Neural progenitor cell (in vitro differentiated cells): ENCODE measurements at places on chromosomes 3 and 15. TPM values are rescaled to one million over a fixed set of nuclear protein-coding genes. Genes with fewer than 3 reads are reported as not detected.

- H3K4me3 ChIP-seq: no peak overlapping the region
- H3K27ac ChIP-seq: no peak overlapping the region
- no peaks in the 10 kb centered on the region for H3K36me3 ChIP-seq
Measured at GRCh38 chr3:49237344-49237743, 39.7 kb downstream of the C3orf62 start.

DNA sequence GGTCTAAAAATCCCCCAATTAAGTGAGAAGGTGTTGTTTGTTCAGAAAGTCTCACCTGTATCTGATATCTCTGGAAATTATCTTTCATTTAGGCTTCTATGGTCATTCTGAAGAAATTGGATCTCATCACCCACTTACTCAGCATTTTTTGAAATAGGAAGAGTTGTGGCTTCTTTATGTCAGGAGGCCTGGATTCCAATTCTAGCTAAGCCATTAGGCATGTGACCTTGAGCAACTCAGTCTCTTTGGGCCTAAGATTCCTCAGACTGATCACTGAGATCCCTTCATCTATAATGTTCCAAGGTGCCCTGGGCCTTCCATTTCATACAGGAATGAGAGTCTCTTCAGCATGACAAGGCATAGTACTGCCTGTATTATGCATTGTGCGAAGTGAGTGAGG is 70.3 kb downstream of the ARHGEF26 start:
- H3K36me3 ChIP-seq: peaks cover 4% of the 10 kb centered on the region
- no peak overlapping the region for H3K4me3 ChIP-seq
- no peaks in the 10 kb centered on the region for H3K27me3 ChIP-seq
- no peaks in the 10 kb centered on the region for H3K4me1 ChIP-seq
- no peak for DNase-seq

- no peak for DNase-seq
- H3K27me3 ChIP-seq: no peaks in the 10 kb centered on the region
- peaks cover 12% of the 10 kb centered on the region for H3K4me1 ChIP-seq
- no peak overlapping the region for H3K27ac ChIP-seq
- H3K36me3 ChIP-seq: no peaks in the 10 kb centered on the region
- no peak overlapping the region for H3K4me3 ChIP-seq
Measured at GRCh38 chr3:11539677-11540076, 104.0 kb downstream of the VGLL4 start.

GRCh38 chr3:31906182-31906581 is 74.9 kb downstream of the OSBPL10 start:
- no peak overlapping the region for H3K27ac ChIP-seq
- H3K4me1 ChIP-seq: peaks cover 13% of the 10 kb centered on the region
- no peak overlapping the region for H3K4me3 ChIP-seq

DNA sequence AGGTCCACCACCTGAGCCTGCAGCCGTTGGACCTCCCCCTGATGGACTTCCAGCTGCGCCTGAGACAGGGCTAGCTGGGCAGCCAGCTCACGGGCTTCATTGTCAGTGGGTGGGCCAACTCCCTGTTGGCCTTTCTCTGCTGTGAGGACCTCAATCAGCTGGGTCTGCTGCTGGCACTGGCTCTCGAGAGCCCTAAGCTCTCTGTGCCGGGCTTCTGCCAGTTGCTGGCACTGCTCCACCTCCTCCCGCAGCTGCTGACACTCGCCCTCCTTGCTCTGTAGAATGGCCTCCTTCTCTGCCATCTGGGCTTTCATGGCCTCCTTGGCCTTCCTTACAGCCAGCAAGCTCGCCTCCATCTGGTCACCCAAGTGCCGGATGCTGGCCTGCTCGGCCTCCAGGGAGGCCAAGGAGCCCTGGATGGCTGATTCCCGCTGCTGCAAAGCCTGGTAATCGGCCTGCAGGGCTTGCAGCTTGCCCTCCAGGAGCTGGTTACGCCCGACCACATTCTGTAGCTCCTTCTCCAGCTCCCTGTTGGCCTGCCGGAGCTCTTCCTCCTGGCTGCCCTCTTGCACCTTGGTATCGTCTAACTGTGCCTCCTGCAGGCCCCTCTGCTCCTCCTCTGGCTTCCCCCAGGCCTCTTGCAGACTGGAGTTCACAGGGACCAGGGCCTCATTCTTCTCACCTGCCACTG is 23.8 kb downstream of the CXCR6 start:
- H3K4me1 ChIP-seq: no peaks in the 10 kb centered on the region
- no peaks in the 10 kb centered on the region for H3K36me3 ChIP-seq
- H3K4me3 ChIP-seq: no peak overlapping the region
- DNase-seq: no peak
- no peak overlapping the region for H3K27ac ChIP-seq

GRCh38 chr3:113255854-113256615 is 44.7 kb downstream of the BOC start:
- no peak for DNase-seq
- H3K4me3 ChIP-seq: no peak overlapping the region
- H3K4me1 ChIP-seq: peaks cover 37% of the 10 kb centered on the region
- peaks cover 7% of the 10 kb centered on the region for H3K36me3 ChIP-seq
- H3K27me3 ChIP-seq: no peaks in the 10 kb centered on the region
- H3K27ac ChIP-seq: no peak overlapping the region

DNA sequence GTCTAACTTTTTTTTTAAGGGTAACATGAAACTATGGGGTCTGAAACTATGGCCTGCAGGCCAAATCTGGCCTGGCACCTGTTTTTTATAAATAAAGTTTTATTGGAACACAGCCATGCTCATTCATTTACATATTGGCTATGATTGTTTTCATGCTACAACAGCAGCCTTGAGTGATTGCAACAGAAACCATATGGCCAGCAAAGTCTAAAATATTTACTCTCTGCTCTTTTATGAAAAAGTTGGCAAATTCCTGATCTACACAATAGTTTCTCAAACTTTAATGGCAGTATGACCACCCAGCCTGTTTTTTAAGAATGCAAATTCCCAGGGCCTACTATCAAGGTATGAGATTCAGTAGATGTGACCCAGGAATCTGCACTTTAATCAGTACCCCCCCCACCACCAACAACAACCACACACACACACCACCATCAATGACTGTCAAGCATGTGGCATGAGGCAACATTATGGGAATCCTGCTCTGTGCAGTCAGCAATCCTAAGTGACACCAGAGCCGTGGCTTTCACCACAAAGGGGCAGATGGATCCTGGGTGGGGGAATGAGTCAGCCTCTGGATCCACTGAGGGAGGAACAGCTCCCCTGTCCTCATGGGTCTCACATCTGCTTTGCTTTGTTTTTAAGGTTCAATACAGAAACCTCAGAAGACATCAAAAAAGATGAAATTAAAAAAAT is 142.8 kb downstream of the NTRK3 start:
- no peaks in the 10 kb centered on the region for H3K36me3 ChIP-seq
- no peak overlapping the region for H3K27ac ChIP-seq
- no peak for DNase-seq
- H3K27me3 ChIP-seq: no peaks in the 10 kb centered on the region

- H3K4me3 ChIP-seq: no peak overlapping the region
- no peaks in the 10 kb centered on the region for H3K27me3 ChIP-seq
- DNase-seq: no peak
- no peaks in the 10 kb centered on the region for H3K4me1 ChIP-seq
Measured at GRCh38 chr3:71120012-71120411, 463.5 kb downstream of the FOXP1 start.

- DNase-seq: no peak
- H3K36me3 ChIP-seq: no peaks in the 10 kb centered on the region
- H3K4me1 ChIP-seq: no peaks in the 10 kb centered on the region
Measured at GRCh38 chr15:50977162-50977561, 68.7 kb downstream of the AP4E1 start.

DNA sequence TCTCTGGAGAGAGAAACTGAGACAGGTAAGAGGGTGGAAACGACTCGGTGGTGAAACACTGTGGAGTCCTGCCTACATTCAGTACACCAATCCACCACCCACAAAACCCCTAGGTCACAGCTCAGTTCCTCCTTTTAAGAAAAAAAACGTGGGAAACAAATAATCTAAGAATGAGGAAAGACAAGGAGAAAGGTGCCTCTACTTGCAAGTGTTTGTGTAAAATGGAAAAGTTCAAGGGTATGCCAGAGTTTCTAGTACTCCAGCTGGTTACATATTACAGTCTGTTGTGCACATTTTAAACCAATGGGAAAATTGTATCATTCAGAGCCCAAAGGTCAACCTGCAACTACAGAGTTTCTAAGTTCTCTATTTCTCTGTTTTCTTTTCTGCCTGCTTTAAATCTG is 32.2 kb downstream of the HGD start:
- H3K36me3 ChIP-seq: no peaks in the 10 kb centered on the region
- H3K27ac ChIP-seq: no peak overlapping the region
- no peak overlapping the region for H3K4me3 ChIP-seq
- peaks cover 3% of the 10 kb centered on the region for H3K4me1 ChIP-seq
- H3K27me3 ChIP-seq: no peaks in the 10 kb centered on the region

DNA sequence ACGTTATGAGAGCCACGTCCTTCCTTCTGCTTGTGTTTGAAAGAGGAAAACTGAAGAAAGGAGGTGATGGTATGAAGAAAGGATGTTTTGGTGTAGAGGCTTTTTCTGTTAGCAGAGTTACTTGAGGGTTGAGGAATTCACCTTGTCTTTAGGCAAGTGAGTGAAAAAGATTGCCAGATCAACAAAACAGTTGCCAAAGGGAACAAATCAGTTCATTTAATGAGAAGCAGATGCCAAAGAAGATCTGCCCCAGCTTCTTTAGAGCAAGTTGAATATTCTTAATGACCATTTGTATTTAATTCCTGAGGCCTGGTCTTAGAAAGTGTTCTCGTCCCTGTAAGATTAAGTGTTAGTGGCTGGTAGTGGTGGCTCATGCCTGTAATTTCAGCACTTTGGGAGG is 2.6 kb downstream of the CHCHD6 start:
- no peaks in the 10 kb centered on the region for H3K4me1 ChIP-seq
- no peak overlapping the region for H3K4me3 ChIP-seq
- H3K36me3 ChIP-seq: no peaks in the 10 kb centered on the region

DNA sequence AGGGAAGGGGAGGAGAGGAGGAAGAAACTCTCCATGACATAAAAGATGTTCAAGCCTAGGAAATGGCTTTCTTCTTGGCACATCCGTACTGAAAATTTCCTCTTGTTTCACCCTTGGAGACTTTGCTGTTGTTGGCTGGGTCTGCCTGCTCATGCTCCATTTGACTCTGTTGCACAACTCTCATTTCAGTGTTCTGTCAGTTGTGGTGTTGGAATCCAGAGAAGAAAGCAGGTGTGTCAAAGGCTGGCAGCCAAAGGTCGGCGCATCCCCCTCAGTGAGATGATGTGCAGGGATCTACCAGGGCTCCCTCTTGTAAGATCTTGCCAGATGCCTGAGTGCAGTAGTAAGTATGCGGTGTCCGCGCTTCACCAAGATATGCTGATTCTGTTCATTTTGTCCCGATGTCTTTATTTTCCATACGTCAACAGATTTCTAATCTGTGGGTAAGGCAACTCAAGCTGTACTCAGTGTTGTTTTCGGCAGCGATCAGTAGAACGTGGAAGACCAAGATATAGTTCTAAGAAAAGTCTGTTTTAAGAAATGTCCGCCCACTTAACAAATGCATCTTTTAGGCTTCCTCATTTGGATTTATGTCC is 265.2 kb upstream of the GOLGA6L4 start:
- no peaks in the 10 kb centered on the region for H3K36me3 ChIP-seq
- no peak overlapping the region for H3K27ac ChIP-seq

- no peaks in the 10 kb centered on the region for H3K4me1 ChIP-seq
- H3K36me3 ChIP-seq: no peaks in the 10 kb centered on the region
- no peaks in the 10 kb centered on the region for H3K27me3 ChIP-seq
Measured at GRCh38 chr15:62099094-62099601, 32.4 kb downstream of the C2CD4A start.

- H3K27ac ChIP-seq: no peak overlapping the region
- no peaks in the 10 kb centered on the region for H3K4me1 ChIP-seq
- H3K36me3 ChIP-seq: no peaks in the 10 kb centered on the region
- H3K27me3 ChIP-seq: no peaks in the 10 kb centered on the region
- no peak overlapping the region for H3K4me3 ChIP-seq
- no peak for DNase-seq
Measured at GRCh38 chr3:121405631-121406030, 140.2 kb downstream of the POLQ start.

- H3K4me3 ChIP-seq: no peak overlapping the region
- H3K27ac ChIP-seq: no peak overlapping the region
- H3K27me3 ChIP-seq: no peaks in the 10 kb centered on the region
Measured at GRCh38 chr3:31213869-31214486, 318.7 kb upstream of the STT3B start.

DNA sequence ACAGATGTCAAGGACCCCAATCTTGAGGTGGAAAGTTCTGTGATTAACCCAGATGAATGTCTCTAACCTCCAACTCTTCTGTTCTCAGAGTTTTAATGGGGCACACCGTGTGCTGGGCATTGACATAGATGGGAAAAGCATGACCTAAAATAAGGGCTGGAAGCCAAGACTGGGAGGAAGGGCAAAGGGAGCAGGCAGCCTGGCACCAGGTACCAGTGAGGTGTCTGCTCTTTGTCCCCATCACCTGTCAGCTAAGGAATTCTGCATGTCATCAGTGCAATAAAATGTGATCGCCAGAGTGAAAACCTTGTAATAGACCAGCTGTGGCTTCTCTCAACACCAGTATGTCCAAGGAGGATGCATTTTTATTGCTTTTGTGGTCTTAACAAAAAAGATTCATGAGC is 143.5 kb upstream of the TPM1 start:
- H3K36me3 ChIP-seq: no peaks in the 10 kb centered on the region
- H3K4me3 ChIP-seq: no peak overlapping the region
- DNase-seq: no peak
- no peaks in the 10 kb centered on the region for H3K27me3 ChIP-seq
- no peak overlapping the region for H3K27ac ChIP-seq
- peaks cover 64% of the 10 kb centered on the region for H3K4me1 ChIP-seq

DNA sequence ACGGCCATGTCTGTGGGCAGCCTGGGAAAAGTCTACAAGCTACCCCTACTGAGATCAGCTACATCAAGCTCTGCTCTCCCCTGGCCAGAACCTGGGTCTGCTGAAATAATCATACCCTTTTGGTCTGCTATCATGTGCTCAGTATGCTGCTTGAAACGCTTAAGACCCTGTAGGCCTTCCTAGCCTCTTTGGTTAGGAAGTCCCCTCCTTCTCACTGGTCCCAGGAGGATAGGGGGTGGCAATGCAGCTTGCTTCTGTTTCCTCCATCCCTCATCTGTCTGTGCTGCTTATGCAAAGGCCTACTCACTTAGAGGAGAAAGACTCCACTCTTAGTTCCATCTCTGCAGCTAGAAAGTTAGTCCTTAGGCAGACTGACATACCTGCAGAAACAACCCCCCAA is 118.2 kb upstream of the RASGRP1 start:
- no peaks in the 10 kb centered on the region for H3K36me3 ChIP-seq
- DNase-seq: no peak
- no peak overlapping the region for H3K27ac ChIP-seq
- no peaks in the 10 kb centered on the region for H3K27me3 ChIP-seq
- peaks cover 5% of the 10 kb centered on the region for H3K4me1 ChIP-seq

GRCh38 chr15:89845305-89845893 is 30.7 kb upstream of the ANPEP start:
- H3K27ac ChIP-seq: no peak overlapping the region
- no peaks in the 10 kb centered on the region for H3K36me3 ChIP-seq
- no peaks in the 10 kb centered on the region for H3K27me3 ChIP-seq

GRCh38 chr15:75031848-75032247 is 8.5 kb downstream of the PPCDC start:
- no peaks in the 10 kb centered on the region for H3K27me3 ChIP-seq
- H3K27ac ChIP-seq: no peak overlapping the region
- H3K36me3 ChIP-seq: no peaks in the 10 kb centered on the region
- H3K4me1 ChIP-seq: peaks cover 6% of the 10 kb centered on the region
- DNase-seq: no peak

GRCh38 chr3:59247402-59247841 is 197.6 kb upstream of the CFAP20DC start:
- peaks cover 24% of the 10 kb centered on the region for H3K4me1 ChIP-seq
- H3K4me3 ChIP-seq: no peak overlapping the region
- no peak overlapping the region for H3K27ac ChIP-seq

The ANKRD63 gene
- total RNA-seq: not detected in 2 replicates

The NOP10 gene
- total RNA-seq: 123 and 151 TPM in 2 replicates

The FAM107A gene
- total RNA-seq: 0.11 and 0.71 TPM in 2 replicates

The NAALADL2 gene
- 7.3 and 11.5 TPM in 2 replicates for total RNA-seq

The WDR93 gene
- total RNA-seq: 0.51 and 0.62 TPM in 2 replicates

The ZPLD1 gene
- total RNA-seq: 0.28 and 0.31 TPM in 2 replicates

The CHRNA3 gene
- total RNA-seq: 0.84 and 1.6 TPM in 2 replicates

The IL17RD gene
- 26.1 and 33.6 TPM in 2 replicates for total RNA-seq
